ENCODE measurements at places on chromosomes 5 and 9. TPM values are rescaled to one million over a fixed set of nuclear protein-coding genes. Genes with fewer than 3 reads are reported as not detected.

GRCh38 chr9:137679249-137679648 lies 60.4 kb downstream of the EHMT1 start:
- DNase-seq: no peak

DNA sequence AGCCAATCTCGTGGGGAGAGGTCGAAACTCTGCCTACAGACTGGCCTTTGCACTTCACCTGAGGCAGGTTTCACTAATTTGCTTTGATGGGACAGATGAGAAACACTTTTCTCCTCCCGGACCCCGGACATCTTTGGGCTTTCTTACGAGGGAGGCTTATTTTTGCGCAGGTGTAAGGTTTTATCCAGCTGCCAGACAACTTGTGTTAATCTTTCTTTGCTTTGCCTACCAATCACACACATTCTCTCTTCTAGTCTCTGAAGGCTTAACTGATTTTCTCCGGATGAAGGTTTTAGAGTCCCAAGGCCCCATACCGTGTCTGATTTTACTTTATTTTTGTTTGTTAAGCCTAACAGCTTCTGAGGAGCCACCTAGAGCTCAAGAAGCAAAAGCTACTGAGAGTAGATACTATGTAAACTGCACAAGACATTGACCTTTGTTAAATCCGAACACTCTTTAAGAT lies 436 bp upstream of the EMB start:
- DNase-seq: no peak

PCDHB7 gene
- not detected for total RNA-seq

- DNase-seq: no peak
Measured at GRCh38 chr9:99130069-99130468, 25.2 kb downstream of the TGFBR1 start.

QSOX2 gene
- 15.5 TPM for total RNA-seq

DNA sequence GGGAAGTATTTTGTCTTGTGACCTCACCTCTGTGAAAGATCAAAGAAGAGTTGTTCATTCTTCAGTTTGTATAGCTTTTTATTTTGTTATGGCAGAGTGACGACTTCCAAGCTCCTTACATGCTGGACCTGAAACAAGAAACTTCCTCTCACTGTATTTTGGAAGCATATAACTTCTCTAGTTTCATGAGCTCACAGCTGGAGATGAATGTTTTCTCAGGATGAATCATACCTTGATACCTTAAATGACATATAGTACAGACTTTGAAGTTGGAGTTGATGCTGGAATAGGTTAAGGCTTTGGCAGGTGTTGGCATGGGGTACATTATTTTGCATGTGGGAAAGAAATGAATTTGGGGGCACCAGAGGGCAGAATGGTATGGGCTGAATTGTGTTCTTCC lies 112.5 kb downstream of the SLC25A46 start:
- no peak for DNase-seq

DNA sequence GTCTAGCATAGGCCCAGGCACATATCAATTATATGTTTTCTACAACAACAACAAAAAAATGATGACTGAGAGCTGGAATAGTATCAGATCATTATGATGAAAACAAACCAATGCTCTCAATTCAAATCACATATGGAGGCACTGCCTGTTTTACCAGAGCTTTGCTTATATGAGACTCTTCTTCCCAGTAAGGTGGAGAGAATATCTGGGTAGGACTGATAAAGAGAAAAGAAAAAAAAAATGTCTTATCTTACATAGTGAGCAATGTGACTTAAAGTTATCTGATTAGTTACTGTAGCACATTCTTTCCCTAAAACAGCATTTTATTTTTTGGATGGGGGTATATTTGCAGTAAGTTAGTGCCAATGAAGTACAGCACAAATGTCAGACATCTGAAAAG lies 154.8 kb downstream of the RAB3C start:
- no peak for DNase-seq

DNA sequence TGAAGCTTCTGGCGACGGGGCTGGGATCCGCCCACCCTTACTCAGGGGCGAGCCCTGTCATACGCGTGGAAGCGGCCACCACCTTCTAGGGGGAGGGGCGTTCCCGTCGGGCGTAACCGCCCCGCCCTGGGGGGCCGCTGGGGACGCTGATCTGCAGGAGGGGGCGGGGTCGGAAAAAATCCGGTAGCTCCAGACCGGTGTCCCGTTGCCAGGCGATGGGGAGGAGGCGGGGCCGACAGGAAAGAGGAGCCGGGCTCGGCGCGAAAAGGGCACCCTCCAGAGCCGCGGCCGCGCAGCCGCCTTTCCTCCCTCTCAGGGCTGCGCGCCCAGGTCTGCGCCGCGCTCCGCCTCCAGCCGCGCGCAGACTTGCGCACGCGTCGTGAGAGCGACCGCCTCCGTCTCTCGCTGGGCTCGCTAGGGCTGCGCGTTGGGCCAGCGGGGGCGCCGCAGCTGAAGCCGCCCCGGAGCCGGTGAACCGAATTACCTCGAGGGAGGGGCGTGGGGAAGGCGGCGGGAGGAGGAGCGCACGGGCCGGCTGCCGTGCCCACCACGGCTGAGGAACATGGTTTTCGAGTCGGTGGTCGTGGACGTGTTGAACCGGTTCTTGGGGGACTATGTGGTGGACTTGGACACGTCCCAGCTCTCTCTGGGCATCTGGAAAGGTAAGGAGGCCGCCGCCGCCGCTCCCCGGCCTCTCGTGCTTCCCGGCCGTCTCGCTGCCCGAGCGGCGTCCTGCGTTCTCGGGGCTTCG lies at the start of gene VPS13A:
Gene VPS13A (plus strand): TSS at position 392 of the 751 bp plus-strand sequence. CDS start 171 bp downstream, at position 563.
- peak; percentile 90 for DNase-seq

DNA sequence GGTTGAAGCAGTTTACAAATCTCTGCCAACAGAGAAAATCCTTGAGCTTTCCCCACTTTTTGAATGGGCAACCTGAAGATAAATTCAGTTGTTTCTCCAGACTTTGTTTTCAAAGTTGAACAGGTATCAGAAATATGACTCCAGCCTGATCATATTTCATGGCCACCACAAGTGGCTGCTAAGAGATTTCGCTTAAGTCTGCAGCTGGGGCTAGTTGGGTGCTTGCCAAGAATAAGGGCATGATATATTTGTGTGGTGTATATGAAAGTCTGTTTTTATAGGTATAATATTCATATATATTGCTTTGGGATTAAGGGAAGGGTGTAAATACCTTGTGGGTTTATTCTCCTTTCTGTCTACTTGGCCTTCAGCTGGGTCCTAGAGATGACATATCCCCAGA lies 168.4 kb upstream of the GDNF start:
- no peak for DNase-seq

- no peak for DNase-seq
Measured at GRCh38 chr5:120512068-120512467, 48.0 kb downstream of the PRR16 start.

- DNase-seq: no peak
Measured at GRCh38 chr5:140795259-140795641, 598 bp downstream of the PCDHA2 start.

DNA sequence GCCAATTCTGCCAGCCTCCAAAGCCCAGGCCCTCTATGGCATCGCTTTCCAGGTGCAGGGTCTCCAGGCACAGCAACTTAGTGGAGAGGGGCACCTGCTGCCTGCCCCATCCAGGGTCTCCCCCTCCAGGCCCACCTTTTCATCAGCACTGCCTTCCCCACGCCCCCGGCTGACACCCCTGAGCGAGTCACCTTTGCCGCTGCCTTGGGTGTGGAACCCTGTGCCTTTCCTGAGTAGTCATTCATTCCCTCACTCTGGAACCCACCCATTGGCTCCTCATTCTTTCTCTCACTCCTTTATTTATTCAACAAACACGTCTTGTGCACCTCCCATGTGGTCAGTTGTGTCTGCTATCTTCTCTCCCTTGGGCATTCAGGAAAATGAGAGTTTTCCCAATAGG lies 14.5 kb upstream of the RPL26L1 start:
- no peak for DNase-seq

DNA sequence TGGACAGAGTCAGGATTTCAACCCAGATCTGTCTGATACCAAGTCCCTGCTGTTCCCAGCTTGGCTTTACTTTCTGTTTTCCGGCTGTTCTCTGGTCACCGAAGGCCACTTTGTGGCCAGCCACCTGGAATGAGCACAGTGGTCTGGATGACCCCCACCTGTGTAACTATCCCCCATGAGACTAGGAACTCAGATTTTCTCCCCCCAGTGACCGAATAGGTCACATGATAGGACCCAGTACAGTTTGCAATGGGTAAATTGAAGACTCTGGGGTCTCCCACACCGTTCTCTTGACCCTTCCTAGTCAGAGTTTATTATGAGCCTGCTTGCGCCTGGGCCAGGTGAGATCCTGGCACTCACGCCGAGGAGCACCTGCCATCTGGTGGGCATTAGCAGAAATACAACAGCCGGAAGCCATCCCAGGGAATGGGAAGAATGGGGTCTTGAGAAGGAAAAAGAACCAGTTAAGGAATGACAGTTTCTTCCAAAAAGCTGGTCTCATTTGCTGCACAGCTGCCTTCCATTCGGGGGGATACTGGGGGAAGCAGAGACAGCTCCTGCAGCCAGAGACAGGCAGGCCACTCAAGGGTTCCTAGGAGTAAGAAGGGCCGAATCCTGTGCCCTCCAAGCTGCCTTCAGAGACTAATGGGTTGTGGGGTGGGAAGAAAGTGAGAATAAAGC lies 7.1 kb downstream of the PHYHD1 start:
- DNase-seq: peak; percentile 28

TAF11L8 gene
- total RNA-seq: not detected

FOXD4 gene
- not detected for total RNA-seq

DNA sequence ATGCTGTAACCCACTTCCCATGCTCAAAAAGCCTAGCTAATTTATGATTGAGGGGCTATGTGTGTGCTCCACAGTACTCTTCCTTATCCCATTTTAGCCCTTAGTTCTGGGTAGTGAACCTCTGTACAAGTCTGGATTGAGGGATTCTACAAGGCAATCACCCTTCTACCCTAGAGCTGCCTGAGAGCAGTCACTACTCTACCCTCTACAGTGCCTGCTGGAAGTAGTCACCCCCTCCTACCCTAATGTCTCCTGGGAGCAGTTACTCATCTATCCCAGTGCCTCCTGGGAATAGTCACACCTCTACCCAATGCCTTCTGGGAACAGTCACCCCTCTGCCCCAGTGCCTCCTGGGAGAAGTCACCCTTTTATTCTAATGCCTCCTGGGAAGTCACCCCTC lies 150.6 kb downstream of the ATP10B start:
- DNase-seq: no peak

- DNase-seq: no peak
Measured at GRCh38 chr5:141558150-141558549, 60.6 kb downstream of the DIAPH1 start.

DNA sequence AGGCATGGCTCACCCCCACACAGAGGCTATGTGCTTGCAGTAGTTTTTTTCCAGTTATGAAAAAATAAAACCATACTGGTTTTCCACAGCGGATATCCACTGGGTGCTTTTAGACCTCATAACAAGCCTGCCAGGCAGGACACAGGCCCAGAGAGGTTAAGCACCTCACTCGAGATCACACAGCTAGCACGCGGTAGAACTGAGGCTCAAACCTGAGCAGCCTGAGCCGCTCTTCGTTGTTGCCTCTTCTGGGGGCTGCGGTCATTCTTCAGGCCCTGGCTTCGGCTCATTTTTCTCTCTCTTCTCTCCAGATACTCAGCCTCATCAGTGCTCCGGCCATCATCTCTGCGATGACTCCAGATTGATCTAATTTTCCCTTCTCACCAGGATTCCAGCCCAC lies 196.0 kb downstream of the TTLL11 start:
- no peak for DNase-seq

- peak; percentile 5 for DNase-seq
Measured at GRCh38 chr9:117555964-117556629, 141.2 kb upstream of the ASTN2 start.

EIF4E1B gene
- not detected for total RNA-seq

GRCh38 chr5:168301593-168302390 lies 10.3 kb downstream of the WWC1 start:
- no peak for DNase-seq

PCDHGA8 gene
- total RNA-seq: not detected

C9orf153 gene
- 0.92 TPM for total RNA-seq

DNA sequence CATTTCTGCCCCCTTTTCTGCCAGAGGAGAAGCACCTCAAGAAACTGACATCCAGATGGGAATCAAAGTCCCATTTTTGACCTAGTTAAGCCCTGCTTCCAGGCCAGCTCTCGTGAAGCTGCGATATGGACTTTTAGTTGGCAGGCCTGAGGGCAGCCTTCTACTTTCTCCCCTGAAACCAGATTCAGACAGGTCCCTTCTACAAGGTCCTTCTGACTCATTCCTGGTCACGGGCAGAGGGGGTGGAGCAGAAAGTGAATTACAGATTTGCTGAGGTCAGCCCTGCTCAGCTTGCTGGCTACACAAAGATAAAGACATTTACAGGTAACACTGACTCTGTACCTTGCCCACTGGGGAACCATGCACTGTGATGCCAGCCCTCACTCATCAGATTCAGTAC lies 52.8 kb upstream of the TUT7 start:
- DNase-seq: no peak

- no peak for DNase-seq
Measured at GRCh38 chr5:77151501-77151900, 59.0 kb upstream of the PDE8B start.

DNA sequence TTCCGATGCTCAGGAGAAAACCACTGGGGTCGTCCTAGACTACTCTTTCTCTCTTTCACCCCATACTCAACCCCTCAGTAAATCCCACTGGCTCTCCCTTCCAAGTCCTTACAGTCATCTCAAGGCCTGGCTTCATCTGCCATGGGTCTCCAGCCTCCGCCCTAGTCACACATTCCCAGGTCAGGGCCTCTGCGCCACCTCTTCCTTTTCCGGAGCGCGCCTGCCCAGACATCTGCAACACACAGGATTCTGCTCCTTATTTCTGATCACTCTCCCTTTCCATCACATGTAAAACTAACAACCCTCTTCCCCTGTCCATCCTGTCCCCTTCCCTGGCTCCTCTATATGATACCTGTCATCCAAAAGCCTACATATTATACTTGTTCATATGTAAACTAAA lies 39.8 kb downstream of the RAPGEF1 start:
- no peak for DNase-seq

DIPK1B gene
- 3.2 TPM for total RNA-seq

GRCh38 chr9:19136129-19136528 lies 8.8 kb upstream of the PLIN2 start:
- DNase-seq: no peak

ADAMTS2 gene
- total RNA-seq: not detected

GRCh38 chr5:157568720-157569119 lies 6.9 kb downstream of the ADAM19 start:
- no peak for DNase-seq

GRCh38 chr5:166369807-166370206 lies 1921.6 kb upstream of the WWC1 start:
- no peak for DNase-seq

FBN2 gene
- 0.25 TPM for total RNA-seq

Data from T-helper 17 cell (primary cell).